Hematopoietic multipotent progenitor cell treated with erythropoietin and hydrocortisone succinate and interleukin-3 and kit ligand, for 17 days (in vitro differentiated cells): ENCODE measurements at places on chromosomes 2 and 18.

DNA sequence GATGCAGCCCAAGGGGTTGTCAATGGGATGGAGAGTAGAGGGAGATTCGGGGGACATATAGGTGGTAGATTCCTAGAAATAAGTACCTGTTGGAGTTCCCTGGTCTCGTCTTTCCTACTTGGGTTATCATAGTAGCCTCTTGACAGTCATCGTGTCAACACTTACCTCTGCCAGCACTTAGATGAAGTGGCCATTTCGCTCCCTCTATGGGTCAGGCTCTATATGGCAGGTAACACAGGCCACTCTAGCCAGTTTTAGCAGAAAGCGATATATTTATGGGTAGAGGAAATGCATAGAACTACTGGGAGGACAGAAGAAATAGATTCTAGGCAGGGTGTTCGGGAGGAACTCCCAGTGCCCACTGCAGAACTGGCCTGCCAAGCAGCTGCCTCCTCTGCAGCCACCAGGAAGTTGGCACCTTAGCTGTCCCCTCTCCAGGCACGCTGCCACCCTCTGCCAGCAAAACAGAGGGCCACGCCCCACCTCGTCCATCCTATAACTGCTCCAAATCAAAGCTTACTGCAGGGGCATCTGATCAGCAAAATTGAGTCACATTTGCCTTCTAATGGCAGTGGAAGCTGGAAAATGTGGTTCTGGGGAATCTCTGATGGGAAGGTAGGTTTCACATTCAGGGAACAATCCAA, 181.3 kb downstream of the INSIG2 start:
- DNase-seq = no peak

- no peak for DNase-seq
These were observed 172.1 kb upstream of the LRRTM1 start for GRCh38 chr2:80476535-80477117.

DNA sequence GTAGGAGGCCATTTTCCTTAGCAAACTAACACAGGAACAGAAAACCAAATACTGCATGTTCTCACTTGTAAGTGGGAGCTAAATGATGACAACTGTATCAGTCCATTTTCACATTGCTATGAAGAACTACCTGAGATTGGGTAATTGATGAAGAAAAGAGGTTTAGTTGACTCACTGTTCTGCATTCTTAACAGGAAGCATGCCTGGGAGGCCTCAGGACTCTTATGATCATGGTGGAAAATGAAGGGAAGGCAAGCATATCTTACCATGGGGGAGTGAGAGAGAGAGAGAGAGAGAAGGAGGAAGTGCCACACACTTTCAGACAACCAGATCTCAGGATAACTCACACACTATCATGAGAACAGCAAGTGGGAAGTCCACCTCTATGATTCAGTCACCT, 105.3 kb downstream of the PARD3B start:
- DNase-seq = no peak

DNA sequence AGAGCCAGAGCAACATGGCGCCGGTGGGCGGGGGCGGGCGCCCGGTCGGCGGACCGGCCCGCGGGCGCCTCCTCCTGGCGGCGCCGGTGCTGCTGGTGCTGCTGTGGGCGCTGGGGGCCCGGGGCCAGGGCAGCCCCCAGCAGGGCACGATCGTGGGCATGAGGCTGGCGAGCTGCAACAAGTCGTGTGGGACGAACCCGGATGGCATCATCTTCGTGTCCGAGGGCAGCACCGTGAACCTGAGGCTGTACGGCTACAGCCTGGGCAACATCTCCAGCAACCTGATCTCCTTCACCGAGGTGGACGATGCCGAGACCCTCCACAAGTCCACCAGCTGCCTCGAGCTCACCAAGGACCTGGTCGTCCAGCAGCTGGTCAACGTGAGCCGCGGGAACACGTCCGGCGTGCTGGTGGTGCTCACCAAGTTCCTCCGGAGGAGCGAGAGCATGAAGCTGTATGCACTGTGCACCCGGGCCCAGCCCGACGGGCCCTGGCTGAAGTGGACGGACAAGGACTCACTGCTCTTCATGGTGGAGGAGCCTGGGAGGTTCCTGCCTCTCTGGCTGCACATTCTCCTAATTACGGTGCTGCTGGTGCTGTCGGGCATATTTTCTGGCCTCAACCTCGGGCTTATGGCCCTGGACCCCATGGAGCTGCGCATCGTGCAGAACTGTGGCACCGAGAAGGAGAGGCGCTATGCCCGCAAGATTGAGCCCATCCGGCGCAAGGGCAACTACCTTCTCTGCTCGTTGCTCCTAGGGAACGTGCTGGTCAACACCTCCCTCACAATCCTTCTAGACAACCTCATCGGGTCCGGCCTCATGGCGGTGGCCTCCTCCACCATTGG, 507 bp downstream of the CNNM4 start:
- no peak for DNase-seq

DNA sequence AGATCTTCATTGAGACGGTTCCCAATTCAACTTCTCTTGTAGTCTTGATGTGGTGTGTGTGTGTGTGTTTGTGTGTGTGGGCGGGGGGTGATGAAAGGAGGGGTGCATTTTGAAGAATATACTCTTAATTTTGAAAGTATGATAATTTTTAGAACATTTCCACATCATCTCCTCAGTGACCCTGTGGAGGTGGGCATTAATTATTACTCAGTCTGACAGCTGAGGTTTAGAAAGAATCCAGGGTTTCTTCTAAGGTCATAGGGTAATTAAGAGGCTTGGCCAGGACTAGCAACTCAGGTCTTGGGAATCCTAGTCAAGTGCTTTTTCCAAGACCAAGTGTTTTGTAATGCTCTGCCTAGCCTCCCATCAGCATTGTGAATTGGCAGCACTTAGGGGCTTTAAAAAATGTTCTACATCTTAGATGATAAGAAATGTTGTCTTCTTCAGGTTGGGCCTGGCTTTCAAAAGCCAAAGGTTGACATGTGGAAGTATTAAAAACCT, 100.5 kb downstream of the SPTBN1 start:
- no peak for DNase-seq

GRCh38 chr2:147824620-147825019, 20.2 kb upstream of the ACVR2A start:
- DNase-seq = no peak

GRCh38 chr2:105877945-105878344, 133.2 kb downstream of the NCK2 start:
- DNase-seq = no peak

DNA sequence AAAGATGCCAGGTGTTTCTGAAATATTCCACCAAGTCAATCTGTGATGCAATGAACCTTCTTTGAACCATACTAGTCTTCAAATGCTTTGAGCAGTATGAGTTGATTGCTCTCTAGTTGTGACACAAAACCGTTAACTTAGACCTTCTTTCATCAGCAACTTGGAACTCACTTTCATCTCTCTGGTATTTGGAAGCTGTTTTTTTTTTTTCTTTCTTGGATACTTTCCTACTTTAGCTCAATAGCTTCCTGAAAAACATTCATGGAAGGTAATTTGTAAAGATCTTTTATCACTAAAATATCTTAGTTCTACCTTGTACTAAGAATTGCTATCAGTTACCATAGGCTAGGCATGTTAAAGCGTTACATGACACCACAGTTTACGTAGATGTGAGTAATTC, 1071.9 kb upstream of the CHAC2 start:
- DNase-seq = no peak

DNA sequence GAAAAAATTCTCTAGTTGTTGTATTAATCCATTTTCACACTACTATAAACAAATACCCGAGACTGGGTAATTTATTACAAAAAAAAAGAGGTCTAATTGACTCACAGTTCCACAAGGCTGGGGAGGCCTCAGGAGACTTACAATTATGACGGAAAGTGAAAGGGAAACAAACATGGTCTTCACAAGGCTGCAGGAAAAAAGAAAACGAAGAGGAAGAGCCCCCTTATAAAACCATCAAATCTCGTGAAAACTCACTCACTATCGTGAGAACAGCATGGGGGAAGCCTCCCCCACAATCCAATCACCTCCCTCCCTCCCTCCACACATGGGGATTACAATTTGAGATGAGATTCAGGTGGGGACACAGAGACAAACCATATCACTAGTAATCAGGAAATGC, 61.7 kb upstream of the SPTBN1 start:
- no peak for DNase-seq

GRCh38 chr2:34909992-34910705, 1311.0 kb upstream of the FAM98A start:
- DNase-seq = no peak

DNA sequence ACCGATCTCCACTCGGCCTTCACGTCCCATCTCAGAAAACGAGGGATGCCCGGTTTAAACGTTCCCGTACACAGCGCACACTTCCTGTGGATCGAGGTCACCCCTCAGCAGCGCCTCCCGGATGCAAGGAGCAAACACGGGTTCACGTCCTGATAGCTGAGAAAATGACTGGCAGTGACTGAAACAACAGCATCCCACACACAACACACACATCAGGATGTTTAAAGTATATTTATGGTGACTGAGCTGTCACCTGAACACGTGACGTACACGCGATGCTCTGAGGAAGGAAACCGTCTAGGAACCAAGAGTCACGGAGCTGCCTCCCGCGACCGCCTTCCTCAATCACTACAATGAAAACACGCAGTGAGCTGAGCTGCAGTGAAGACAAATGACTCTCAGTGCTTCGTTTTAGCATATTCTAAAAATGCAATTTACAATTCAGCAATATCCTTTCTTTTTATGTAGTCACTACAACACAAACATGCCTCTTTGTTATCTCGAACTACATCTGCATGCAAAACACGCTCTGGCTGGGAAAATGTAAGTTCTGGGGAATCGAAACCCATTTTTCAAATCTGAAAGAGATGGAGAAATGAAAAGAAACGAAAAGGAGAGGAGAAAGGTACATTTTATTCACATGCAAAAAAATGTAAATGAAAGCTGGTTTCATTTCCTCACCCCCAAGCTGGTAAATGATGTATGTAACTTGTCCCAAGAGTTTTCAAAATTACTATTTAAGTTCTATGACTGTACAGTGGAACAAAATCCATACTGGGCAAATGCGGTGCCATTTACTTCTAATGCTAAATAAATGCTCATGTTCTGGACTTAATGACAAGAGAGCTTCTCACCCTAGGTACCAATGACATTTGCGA, 19.8 kb downstream of the HDAC4 start:
- DNase-seq = no peak

DNA sequence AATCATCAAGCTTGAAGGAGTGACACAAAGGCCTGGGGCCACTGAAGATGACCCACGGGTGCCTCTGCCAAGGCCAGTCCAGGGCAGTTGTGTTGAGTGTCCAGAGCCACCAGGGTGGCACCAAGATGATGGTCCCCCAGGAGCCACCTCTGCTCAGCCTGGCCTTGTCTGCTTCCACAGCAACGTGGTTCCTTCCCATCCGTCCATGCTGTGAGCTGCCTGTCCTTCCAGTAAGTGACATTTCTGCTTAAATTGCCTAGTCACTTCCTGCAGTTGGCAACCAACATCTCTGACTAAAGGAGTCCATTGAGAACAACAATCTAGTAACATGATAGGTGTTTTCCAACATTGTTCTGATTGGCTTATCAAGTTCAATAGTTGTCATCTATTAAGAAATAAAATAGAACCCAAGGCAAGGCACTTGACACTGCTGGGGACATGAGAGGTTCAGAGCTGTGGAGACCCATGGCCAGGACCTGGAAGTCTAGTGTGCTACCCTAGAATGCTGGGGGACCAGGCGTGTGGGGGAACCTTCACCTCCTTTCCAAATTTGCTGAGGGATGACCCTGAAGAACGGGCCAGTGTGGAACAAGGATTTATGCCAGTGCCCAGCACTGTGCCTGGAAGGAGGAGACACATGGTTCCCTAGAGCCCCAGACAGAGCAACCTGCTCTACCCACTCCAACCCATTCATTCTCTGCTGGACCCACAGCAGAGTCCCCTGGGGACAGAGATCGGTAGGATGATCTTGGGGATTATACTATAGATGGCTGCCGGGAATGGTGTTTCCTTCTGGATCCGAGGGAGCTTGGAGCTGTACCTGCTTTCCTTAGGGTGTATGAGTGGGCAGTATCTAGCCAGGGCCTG, 98.9 kb upstream of the EPC2 start:
- no peak for DNase-seq

DNA sequence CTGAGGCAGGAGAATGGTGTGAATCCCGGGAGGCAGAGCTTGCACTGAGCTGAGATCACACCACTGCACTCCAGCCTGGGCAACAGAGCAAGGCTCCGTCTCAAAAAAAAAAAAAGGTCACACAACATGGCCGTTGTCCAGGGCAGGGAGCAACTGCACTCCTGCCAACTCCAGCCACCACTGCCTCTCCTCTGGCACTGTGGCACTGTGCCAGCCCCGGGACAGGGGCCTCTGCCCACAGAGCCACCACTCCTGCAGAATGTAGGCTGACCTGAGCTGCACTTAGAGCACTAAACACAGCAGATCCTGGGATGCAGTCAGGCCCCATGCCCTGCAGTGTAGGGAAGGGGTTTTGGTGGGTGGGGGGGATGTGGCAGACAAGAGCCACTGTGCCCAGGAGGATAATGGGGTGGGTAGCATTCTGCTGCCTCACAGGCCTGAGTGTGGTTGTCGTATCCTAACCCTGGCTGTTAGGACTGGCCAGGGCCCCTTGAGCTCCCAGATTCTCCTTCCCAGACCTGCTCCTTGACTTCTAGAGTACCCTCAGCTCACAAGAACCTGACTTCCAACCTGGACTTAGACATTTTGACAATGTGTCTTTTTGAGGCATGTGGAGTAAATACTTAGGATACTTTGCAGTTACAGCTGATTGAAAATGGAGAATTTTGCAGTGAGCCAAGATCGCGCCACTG, 69.4 kb upstream of the SH3RF3 start:
- no peak for DNase-seq

- no peak for DNase-seq
These were observed 83.6 kb downstream of the KLHL29 start for GRCh38 chr2:23468474-23469141.

- no peak for DNase-seq
These were observed 23.2 kb upstream of the KDM3A start for GRCh38 chr2:86417961-86418360.

- peak; percentile 43 for DNase-seq
These were observed 722 bp downstream of the MAP4K4 start for GRCh38 chr2:101698014-101698843.

GRCh38 chr2:136135921-136136906, 18.3 kb upstream of the CXCR4 start:
- no peak for DNase-seq

DNA sequence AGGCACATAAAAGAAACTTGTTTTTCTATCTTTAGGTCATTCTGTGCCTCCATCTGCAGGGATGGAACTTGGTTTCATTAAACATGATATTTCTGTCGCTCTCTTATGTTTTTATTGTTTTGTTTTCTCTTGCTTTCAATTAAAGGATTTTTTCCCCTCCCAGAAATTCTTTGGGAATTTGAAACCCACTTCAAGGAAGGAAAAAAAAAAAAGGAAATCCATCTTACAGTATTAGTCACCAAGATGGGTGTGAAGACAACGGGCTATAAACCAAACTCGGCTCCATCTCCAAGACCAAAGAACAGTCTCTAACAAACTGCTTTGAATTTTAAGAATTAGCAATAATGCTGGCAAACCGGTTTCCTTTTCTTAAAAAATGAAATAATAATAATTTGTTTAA, 244.1 kb downstream of the BCL11A start:
- no peak for DNase-seq

- no peak for DNase-seq
These were observed 90.1 kb upstream of the COL3A1 start for GRCh38 chr2:188884046-188884445.

GRCh38 chr2:138391946-138392345, 109.6 kb upstream of the SPOPL start:
- no peak for DNase-seq
